Glutamatergic neuron (in vitro differentiated cells): ENCODE measurements at places on chromosomes 6 and 20. TPM values are rescaled to one million over a fixed set of nuclear protein-coding genes. Genes with fewer than 3 reads are reported as not detected.

DNA sequence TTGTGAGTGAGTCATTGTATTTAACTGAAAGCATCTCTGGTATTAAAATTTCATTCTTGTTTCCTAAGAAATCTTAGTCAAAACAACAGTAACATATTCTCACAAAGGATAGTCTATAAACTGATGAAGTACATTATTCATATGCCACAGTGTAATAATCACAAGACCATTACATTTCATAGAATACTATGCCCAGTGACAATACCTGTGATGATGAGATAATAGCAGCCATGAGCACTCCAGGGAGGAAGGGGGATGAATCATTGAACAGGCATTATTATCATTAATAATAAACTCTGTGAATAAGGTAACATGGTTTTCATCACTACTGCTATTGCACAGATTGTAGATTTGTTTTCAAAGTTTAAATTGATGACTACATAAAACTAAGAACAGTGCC, 667.9 kb downstream of the EPM2A start:
- H3K4me3 ChIP-seq = no peak overlapping the region
- no peak for DNase-seq
- H3K27ac ChIP-seq = no peak overlapping the region
- H3K4me1 ChIP-seq = no peaks in the 10 kb centered on the region
- no peaks in the 10 kb centered on the region for H3K36me3 ChIP-seq
- no peaks in the 10 kb centered on the region for H3K27me3 ChIP-seq

DNA sequence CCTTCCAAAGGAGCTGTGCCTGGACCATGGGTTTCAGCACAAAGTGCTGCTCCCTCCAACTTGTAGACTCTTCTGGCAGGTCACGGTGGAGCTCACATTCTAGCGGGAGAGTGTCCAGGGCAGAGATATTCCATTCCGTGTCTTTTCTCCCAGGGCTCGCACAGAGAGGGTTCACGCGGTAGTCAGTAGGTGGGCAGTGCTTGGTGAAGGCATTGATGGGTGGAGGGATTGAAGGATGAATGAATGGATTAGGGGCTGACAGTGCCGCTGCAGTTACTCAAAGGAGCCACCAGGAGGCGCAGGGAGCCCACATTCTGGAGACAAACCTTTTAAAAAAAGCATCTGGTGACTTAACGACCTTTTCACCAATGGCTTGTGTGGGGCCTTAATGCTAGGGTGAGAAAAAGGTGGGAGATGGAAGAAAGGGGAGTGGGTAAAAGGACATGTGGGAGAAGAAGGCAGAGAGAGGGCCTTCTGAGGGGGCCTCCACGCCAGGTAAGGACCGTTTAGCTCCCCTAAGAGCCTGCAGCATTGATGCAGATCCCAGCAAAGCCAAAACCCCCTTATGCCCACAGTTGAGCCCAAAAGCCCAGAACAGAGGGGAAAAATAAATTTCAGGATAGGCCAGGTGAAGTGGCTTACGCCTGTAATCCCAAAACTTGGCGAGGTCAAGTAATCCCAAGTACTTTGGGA, 17.5 kb upstream of the FAM110A start:
- peaks cover 6% of the 10 kb centered on the region for H3K27me3 ChIP-seq
- H3K27ac ChIP-seq = peak overlapping the region; percentile 48
- peaks cover 12% of the 10 kb centered on the region for H3K4me1 ChIP-seq

DNA sequence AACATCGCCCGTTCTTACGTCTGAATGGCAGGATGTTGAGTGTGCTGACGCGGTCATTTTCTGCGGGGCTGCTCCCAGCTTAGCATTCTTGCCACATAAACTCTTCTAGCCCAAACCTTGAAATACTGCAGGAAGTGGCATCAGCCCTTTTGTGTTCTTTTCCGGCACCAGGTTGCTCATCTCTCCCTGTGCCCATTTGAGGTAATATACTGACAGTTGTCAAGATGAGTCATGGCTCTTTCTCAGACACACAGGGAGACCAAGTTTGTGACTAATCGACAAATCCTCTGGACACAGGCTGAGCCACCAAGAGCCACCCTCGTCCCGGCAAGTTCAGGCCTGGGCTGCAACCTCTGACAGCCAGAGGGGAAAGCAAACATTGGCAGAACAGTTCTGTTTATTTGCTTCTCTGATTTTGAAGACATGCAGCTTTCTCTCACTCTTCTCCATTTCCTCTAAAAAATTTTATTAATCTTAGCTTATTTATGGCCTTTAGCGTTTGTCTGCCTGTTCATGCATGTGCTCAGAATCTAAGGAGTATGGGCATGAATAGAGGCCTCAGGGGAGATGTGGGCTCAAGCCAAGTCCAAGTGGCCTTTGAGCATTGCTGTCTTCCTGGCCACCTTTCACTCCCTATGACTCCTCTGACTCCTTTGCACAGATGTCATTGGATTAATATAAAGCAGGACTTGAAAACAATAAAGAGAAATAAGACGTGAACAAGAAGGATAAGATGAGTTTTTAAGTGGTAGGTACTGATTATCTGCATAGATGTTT, 328.2 kb upstream of the JAG1 start:
- H3K27me3 ChIP-seq = no peaks in the 10 kb centered on the region
- no peaks in the 10 kb centered on the region for H3K36me3 ChIP-seq
- DNase-seq = no peak
- H3K4me3 ChIP-seq = no peak overlapping the region
- H3K4me1 ChIP-seq = no peaks in the 10 kb centered on the region
- no peak overlapping the region for H3K27ac ChIP-seq

GRCh38 chr6:87939776-87940175, 107.9 kb upstream of the SPACA1 start:
- H3K36me3 ChIP-seq = no peaks in the 10 kb centered on the region
- DNase-seq = no peak
- H3K4me1 ChIP-seq = peaks cover 12% of the 10 kb centered on the region
- no peaks in the 10 kb centered on the region for H3K27me3 ChIP-seq
- H3K27ac ChIP-seq = no peak overlapping the region
- H3K4me3 ChIP-seq = no peak overlapping the region

DNA sequence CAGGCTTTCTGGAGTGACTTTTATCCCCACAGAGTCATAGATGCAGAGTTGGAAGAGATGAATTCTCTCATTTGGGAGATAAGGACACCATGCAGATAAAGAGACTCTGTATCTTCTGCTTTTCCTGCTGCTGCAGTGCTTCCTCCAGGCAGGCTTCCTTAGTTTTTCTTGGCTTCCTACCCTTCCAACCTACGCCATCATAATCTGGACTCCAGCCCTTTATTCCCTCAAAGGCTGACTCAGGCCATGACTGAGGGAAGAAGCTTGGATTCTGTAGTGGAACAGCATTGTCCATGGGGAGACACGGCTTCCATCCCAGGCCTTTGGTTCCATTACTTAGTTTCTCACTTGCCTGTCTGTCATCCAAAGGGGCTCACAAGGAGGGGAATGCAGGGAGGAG, 6.5 kb upstream of the RNF24 start:
- H3K27me3 ChIP-seq = peaks cover 17% of the 10 kb centered on the region
- peak overlapping the region; percentile 89 for H3K27ac ChIP-seq
- H3K4me1 ChIP-seq = peaks cover 57% of the 10 kb centered on the region
- no peak for DNase-seq

GRCh38 chr6:24064106-24064505, 61.9 kb upstream of the NRSN1 start:
- no peaks in the 10 kb centered on the region for H3K4me1 ChIP-seq
- no peak overlapping the region for H3K27ac ChIP-seq
- DNase-seq = no peak
- peaks cover 3% of the 10 kb centered on the region for H3K27me3 ChIP-seq
- H3K4me3 ChIP-seq = no peak overlapping the region

- H3K36me3 ChIP-seq = no peaks in the 10 kb centered on the region
- H3K27me3 ChIP-seq = no peaks in the 10 kb centered on the region
- no peak overlapping the region for H3K4me3 ChIP-seq
- H3K4me1 ChIP-seq = no peaks in the 10 kb centered on the region
- DNase-seq = no peak
Observed at GRCh38 chr6:120965814-120966213, 368.5 kb downstream of the TBC1D32 start.

DNA sequence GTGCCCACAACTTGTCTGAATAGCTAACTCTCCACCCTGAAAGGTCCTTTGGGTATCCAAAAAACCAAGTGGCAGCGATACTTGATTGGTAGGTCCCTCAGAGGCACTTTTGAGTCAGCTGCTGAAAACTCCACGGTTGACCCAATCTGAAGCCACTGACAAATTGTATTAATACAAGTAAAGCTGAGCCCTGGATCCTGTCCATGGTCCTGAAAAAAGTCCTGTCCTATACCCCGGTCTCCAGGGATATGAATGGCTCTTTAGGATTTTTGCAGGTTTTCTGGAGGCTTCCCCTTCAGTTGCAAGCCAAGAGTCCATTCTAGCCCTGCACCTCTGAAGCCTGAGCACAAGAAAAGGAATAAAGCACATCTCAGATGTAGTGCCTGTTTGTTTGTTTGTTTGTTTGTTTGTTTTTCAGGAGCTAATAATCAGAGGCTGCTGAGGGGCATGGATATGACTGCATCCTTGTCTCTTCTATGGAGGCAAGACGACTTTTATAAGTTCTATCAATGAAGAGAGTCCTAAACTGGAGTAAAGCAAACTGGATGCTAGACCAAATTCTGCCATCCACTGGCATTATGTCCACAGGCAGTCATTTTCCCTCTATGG, 1.7 kb upstream of the SLC12A5 start:
- DNase-seq = no peak
- H3K27me3 ChIP-seq = peaks cover 24% of the 10 kb centered on the region
- H3K4me1 ChIP-seq = peaks cover 15% of the 10 kb centered on the region
- no peak overlapping the region for H3K27ac ChIP-seq
- H3K4me3 ChIP-seq = no peak overlapping the region

- no peak for DNase-seq
- H3K27ac ChIP-seq = no peak overlapping the region
- H3K4me3 ChIP-seq = no peak overlapping the region
- H3K4me1 ChIP-seq = peaks cover 4% of the 10 kb centered on the region
Observed at GRCh38 chr20:3309226-3309625, 70.2 kb upstream of the SLC4A11 start.

DNA sequence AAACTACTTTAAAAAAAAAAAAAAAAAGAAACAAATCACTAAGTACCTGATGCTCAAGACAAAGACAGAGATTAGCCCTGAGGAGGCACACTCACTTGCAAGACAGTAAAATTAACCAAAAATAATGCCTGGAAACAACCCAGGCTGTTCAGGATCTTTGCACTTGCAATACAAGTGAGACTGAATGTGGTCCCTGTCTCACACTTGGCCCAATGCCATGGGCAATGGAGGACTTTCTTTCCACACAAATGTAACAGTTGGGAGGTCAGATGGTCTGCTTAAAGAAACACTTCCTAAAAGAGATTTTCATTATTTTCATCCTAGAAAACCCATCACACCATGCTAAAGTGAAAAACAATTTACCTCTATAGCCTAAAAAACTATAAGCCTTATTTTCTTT, 16.2 kb downstream of the STAU1 start:
- peaks cover 10% of the 10 kb centered on the region for H3K4me1 ChIP-seq
- no peaks in the 10 kb centered on the region for H3K36me3 ChIP-seq
- no peak for DNase-seq
- no peak overlapping the region for H3K27ac ChIP-seq

DNA sequence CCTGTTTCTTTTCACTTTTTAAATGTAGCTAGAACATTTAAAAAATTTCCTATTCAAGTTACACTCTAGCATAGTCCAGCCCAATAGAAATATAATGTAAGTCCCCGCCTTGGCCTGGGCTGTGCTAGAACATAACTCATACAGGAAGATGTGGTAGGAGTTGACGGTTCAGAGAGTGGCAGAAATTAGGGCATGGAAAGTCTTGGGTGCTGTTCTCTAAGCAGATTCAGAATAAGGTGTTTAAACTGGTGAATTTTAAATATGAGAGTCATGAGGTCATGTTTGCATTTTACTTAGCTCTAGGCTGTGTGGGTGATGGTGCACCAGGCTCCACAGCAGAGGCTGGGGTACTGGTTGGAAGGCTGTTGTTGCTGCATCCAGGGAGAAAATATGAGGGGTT, 256.5 kb downstream of the FARS2 start:
- DNase-seq = no peak
- no peaks in the 10 kb centered on the region for H3K27me3 ChIP-seq
- no peak overlapping the region for H3K4me3 ChIP-seq

DNA sequence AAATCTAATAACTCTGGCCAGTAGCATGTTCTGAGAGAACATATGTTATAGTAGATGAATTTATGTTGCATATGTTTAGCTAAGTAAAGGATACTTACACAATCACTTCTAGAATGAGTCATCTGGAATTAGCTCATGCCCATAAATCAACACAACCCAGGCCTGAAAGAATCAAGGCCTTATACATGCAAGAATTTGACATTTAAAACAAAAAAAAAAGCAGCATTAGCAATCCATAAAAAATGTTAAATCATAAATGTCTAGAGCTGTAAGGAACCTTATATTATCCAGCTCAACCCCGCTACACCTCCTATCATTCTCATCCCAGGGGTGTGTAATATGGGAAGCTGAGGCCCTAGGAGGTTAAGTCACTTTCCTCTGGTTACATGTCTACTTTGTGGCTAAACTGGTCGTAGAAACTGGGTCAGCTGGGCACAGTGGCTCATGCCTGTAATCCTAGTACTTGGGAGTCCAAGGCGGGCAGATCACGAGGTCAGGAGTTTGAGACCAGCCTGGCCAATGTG, 105.2 kb upstream of the CARMIL1 start:
- no peaks in the 10 kb centered on the region for H3K4me1 ChIP-seq
- H3K27ac ChIP-seq = no peak overlapping the region
- DNase-seq = no peak
- no peak overlapping the region for H3K4me3 ChIP-seq

GRCh38 chr20:63114693-63115311, 101.1 kb downstream of the YTHDF1 start:
- peak; percentile 11 for DNase-seq
- H3K27ac ChIP-seq = no peak overlapping the region
- peaks cover 25% of the 10 kb centered on the region for H3K4me1 ChIP-seq
- peaks cover 17% of the 10 kb centered on the region for H3K27me3 ChIP-seq
- H3K36me3 ChIP-seq = peaks cover 7% of the 10 kb centered on the region
- H3K4me3 ChIP-seq = no peak overlapping the region

- no peak overlapping the region for H3K4me3 ChIP-seq
- peaks cover 3% of the 10 kb centered on the region for H3K4me1 ChIP-seq
- DNase-seq = no peak
- H3K27me3 ChIP-seq = no peaks in the 10 kb centered on the region
Observed at GRCh38 chr6:68134796-68135195, 500.3 kb upstream of the ADGRB3 start.

The NAA20 gene
- total RNA-seq = 33.5 TPM

The SEL1L2 gene
- total RNA-seq = not detected

The PPP1R14C gene
- total RNA-seq = 4.1 TPM

The RCAN2 gene
- 21.6 TPM for total RNA-seq

The MLIP gene
- total RNA-seq = 0.44 TPM

The SLCO4A1 gene
- total RNA-seq = 26.5 TPM

The OR2J3 gene
- not detected for total RNA-seq

The ANKRD66 gene
- not detected for total RNA-seq
